ENCODE measurements at places on chromosomes 3 and 15.

GRCh38 chr3:132325103-132325606 is 7.9 kb downstream of the ACP3 start:
- no peak for DNase-seq

GRCh38 chr3:196987022-196987421 is 18.4 kb upstream of the PIGZ start:
- DNase-seq = no peak

GRCh38 chr15:92603278-92603677 is 52.3 kb downstream of the FAM174B start:
- no peak for DNase-seq

GRCh38 chr3:58223855-58224254 is 13.1 kb upstream of the DNASE1L3 start:
- DNase-seq = no peak

DNA sequence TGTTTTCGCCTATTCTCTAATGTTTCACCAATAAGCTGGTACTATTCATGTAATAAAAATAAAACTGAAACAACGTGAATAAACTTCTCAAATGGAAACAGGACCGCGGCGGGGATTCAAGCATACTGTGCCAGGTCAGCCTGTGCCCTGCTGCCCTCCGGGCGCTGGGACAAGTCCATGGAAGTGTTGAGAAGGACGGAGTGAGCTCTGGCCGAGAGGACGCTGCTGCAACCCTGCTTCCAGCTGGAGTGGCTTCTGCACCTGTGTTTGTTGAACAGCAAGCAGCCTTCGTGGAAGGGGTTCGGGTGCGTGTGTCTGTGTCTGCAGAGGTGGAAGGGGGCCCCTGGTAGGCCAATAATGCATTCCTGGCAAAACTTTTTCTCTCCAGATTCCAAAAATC is 50.0 kb upstream of the PCSK6 start:
- no peak for DNase-seq

- DNase-seq = no peak
These were observed 8.0 kb downstream of the EPHB1 start for GRCh38 chr3:134803051-134803505.

DNA sequence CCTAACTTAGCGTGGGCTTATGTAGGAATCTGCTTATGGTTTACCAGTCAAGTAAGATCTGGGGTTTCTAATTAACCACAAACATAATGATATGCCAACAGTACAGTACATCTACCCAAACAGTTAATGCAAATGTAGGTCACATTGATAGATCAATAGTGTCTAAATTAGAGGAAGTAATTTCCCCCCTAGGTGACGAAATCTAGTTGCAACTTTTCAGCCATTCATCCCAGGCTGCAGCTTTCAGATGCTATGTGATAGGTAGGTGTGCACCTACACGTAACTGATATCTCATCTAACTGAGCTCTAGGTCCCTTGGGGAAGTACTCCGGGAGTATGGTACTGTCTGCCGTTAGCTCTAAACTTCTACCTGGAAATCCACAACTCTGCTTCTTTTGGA is 57.2 kb downstream of the CRTC3 start:
- no peak for DNase-seq

DNA sequence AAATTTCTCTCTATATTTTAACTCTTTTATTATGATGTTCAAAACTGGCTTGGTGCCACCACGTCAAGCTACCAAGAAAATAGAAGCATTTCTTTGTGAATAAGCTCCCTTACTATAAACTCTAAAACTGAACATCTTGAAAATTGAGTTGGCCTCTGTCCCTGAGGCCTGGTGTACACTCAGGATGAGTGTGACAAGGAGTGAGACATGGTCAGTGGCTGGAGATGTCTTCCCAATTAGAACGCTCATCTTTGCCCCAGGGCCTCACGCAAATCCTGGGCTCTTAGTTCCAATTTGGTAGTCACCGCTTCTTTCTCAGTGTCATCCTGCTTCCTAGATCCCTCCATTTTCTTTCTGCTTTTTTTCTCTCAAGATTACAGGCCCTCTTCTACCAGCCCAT is 26.2 kb downstream of the SLC2A2 start:
- DNase-seq = no peak

- no peak for DNase-seq
These were observed 100.6 kb upstream of the SLC24A5 start for GRCh38 chr15:48020166-48020565.

- no peak for DNase-seq
These were observed 107.2 kb downstream of the PGPEP1L start for GRCh38 chr15:98900356-98900755.

GRCh38 chr3:46656778-46657556 is 36.5 kb downstream of the ALS2CL start:
- no peak for DNase-seq

- DNase-seq = no peak
These were observed 51.2 kb upstream of the PCSK6 start for GRCh38 chr15:101540480-101541239.

DNA sequence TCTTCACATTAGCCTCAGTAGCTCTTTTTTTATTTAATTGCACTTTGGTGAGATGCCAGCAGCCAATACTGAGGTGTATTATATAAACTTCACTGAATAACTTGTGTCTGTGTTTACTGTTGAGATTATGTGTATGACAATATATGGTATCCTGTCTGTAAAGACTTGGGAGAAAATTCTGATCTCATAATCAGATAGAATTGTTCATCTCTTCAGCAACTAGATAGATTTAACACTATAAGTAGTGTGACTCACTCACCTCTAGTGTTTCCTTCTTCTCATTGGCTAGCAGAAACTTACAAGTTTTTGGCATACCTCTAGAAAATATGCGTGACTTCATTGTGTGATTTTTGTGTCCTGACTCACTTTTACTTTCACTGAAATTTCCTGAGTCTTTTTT is 67.6 kb upstream of the TGFBR2 start:
- DNase-seq = no peak

DNA sequence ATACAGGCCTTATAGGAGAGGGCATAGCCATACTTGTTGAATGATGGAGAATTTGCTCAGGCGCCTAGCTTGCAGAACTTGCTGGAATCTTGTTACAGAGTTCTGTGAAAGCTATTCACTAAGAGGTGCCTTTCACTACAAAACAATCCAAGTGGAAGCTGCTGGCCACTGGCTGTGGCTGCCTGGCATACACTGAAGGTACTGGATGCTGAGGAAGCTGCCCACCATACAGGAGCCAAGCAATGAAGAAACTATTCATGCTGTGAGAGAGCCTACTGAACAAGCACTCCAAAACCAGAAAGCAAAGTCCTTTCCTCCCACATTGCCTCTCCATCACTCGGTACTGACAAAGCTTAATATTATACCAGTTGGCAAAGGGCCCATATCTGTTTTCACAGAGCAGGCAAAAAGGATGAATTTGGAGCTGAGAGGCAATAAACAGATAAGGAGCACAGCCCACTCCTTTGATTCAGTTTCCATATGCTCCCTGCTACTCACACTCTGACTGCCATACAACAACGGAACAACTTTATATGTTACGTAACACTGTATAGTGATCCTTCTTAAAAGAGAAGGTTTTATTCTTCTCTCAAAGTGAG is 192.6 kb upstream of the ALCAM start:
- DNase-seq = no peak

GRCh38 chr3:42043099-42043813 is 47.9 kb upstream of the TRAK1 start:
- DNase-seq = peak; percentile 45

GRCh38 chr15:60957111-60957510 is 272.0 kb downstream of the RORA start:
- no peak for DNase-seq

DNA sequence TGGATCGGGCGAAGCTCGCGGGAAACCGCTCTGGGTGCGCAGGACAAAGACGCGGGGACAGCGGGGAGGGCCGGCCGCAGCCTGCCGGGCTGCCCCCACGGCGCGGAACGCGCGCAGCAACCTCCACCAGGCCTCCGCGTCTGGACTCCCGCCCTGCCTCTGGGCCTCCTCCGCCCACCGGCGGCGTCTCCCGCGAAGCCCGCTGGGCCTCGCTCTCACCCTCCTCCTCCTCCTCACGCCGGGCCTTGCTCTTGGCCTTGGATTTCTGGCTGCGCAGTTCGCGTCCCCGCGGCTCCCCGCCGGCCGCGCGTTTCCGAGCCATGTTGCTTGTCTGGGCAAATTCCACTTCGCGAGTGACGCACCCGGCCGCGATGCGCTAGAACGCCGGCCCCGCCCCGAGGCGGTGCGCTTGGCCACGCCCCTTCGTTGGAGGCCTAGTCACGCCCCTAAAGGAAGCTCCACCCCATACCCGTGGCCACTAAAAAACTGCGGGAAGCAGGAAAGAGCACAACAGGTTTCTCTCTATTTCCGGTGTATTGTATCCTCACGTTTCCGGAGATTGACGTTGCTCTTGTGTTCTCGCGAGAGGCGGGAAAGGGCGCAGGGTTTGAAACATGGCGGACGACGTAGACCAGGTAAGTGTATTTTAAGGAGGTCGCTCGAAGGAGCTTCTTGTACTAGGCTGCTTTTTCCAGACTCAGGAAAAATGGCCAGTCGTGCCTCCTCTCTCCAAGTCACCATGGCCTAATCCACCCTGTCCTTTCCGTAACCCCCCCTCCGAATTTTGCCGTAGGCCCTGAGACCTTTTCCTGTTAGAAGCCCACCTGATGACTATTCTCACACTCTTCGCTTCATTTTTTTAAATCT is at the start of the genes LSM3 and XPC:
LSM3 (plus strand) TSS at position 571 of the 867 bp plus-strand sequence; CDS start at position 615, 44 bp downstream.
XPC (minus strand) TSS at position 355 of the 867 bp plus-strand sequence; CDS start at position 322, 33 bp downstream.
- DNase-seq = peak; percentile 90
